Activated naive CD4-positive, alpha-beta T cell treated with anti-CD3 and anti-CD28 coated beads, Interleukin-2, amount 10 ng/mL, durations not matched to agents 7 days and 5 days (primary cell): ENCODE measurements at places on chromosomes 2 and 18.
A peak's percentile ranks its signal among the peaks of the same experiment; 100 is the strongest.

- no peak for DNase-seq
Measured at GRCh38 chr2:145220496-145220895, 700.6 kb upstream of the ZEB2 start.

DNA sequence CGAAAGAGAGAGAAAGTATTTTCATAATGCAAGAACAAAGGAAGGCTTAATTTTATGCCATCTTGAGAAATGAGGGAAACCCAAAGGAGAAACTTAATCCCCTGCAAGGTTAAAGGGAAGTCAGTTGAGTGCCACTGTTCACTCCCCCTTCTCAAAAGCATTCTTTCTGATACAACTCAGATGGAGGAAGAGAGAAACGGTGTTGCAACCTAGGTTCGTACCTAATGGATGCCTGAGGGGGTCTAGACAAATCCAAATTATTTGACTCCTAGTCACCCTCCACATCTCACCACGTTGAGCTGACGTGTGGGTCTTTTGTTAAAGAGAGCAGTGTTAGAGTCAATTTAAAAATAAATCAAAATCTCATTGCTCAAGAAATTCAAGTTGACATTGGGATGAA lies 52.6 kb upstream of the UNC80 start:
- DNase-seq, result no peak

- no peak for DNase-seq
Measured at GRCh38 chr2:50753234-50753633, 278.7 kb downstream of the NRXN1 start.

DNA sequence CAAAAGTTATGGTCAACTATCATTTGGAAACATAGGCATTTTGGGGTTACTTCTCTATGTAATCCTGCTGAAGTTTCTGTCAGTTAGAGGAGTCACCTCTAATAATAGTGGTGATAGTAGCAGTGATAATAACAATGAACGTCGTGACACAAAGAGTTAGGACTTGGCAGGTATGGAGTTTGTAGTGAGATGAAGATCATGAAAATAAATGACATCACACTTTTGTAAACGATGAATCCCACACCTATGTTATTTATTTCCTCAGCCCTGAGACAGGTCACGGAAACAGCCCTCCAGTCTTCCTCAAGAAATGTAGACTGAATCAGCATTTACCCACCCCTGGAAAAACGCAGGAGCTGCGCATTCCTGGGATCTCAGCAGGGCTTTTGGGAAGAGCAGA lies 38.8 kb downstream of the TSN start:
- no peak for DNase-seq

- no peak for DNase-seq
Measured at GRCh38 chr2:168039881-168040280, 207.5 kb downstream of the STK39 start.

- no peak for DNase-seq
Measured at GRCh38 chr2:133517876-133518275, 50.4 kb downstream of the NCKAP5 start.

DNA sequence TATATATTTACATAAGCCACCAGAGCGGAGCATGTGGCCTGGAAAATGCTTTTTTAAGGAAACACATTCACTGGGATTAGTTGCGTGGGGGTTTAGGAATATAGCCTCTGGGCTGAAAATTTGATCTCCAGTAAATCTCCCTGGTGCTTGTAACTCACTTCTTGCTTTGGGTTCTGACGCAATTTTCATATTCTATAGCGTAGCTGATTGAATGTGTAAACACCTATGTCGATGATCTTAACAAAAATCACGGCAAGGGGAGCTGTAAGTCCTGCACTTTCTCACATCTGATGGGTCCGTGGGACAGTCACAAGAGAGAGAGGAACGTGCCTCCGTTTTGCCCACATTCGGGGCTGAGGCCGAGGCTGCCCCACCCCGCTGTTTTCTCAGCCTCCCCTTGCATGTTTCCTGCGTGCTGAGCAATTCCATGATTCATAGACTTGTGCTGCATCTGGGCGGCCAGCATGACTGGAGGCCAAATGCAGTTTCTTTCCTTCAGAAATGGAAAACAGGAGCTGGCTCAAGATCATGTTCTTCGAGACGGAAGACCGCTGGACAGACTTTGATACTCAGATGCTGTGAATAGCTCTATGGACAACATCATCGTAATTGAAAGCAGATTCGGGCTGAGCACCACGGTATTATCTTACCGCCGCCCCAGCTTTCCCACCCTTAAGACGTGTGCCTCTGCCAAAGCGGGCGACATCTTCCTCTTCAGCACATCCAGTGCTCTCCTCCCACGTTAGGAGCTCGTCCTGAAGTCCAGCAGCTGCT lies 109.2 kb downstream of the TMEM18 start:
- DNase-seq, result no peak

DNA sequence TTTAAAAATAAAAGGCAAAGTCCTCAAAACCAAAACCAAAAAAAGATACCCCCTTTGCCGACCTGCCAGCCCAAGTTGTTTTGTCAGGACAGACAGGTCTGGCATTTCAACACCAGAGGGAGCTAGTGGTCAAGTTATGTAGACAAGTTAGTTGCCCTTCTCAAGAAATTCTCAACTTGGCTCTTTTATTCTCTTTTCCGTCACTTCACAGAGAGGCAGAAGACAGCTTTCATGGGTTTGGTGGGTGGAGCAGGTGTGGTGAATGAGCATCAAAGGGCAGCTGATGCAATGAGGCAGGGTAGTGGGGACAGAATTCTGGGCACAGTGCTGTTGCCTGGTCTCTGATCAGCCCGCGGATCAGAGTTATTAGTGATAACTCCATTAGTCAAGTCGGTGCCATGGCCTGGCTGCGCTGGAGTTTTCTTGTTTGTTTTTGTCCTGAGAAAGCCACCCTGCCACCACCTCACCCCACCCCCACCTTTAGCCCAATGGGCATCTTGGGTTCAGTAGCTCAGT lies 303.7 kb upstream of the EPAS1 start:
- peak; percentile 73 for DNase-seq

- no peak for DNase-seq
Measured at GRCh38 chr18:41395695-41396094, 559.3 kb upstream of the PIK3C3 start.

- no peak for DNase-seq
Measured at GRCh38 chr2:152071092-152071491, 27.8 kb downstream of the CACNB4 start.

DNA sequence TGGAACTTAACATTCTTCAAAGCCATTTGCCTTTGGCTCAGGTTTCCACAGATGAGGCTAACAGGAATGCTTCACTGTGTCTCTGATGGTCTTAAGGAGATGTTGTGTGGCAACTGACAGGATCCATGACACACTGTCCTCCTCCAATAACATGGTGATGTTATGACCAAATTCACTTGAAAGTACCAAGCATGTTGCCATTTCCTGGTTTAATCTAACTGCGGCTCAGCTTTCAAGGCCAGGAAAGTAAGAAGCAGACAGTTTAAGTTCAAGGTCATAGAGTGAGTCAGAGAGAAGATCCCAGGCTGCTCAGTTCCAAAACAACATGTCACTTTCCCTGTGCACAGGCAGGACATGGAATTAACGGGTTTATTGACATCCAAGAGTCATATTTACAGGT lies 513.6 kb downstream of the STK39 start:
- no peak for DNase-seq

DNA sequence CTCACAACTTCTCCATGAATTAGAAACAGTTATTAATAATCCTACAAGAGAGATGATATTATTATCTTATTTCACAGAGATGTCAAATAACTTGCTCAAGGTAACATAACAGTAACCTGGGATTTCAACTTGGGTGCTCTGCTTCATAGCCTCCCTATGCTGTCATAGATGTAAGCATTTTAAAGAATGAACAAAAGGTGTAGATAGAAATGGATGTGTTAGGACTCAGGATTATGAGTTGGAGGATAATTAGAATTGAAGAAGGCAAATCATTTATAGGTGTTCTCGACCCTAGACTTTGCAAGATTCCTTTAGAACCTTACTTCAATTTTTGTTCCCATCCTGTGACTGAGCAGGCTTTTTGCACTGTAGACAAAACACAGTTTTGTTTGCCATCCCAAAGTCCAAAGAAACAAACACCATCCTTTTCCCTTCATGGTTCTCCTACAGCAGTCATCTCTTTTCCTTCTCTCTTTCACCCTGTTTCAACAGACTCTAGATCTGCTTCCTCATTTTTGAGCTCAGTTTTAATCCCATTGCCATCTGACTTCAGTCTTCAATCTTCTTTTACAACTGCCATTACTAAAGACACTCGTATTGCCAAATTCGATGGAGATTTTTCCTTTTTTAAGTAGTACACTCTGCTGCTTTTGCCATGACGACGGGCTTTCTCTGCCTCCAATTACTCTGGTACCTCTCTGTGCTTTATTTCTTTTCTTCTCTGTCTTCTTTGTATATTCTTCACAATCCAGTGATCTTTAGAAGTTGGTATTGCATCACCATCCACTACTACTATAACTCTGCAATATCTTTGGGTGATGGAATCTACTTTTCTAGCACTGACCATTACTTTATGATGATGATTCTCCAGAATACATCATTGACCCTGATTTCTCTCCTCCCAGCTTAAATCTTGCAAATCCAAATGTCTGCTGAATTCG lies 4.5 kb downstream of the HNMT start:
- no peak for DNase-seq

- DNase-seq, result no peak
Measured at GRCh38 chr2:240956171-240956934, 42.1 kb upstream of the SNED1 start.
